ENCODE measurements at places on chromosomes 3 and 15.
A peak's percentile ranks its signal among the peaks of the same experiment; 100 is the strongest.

DNA sequence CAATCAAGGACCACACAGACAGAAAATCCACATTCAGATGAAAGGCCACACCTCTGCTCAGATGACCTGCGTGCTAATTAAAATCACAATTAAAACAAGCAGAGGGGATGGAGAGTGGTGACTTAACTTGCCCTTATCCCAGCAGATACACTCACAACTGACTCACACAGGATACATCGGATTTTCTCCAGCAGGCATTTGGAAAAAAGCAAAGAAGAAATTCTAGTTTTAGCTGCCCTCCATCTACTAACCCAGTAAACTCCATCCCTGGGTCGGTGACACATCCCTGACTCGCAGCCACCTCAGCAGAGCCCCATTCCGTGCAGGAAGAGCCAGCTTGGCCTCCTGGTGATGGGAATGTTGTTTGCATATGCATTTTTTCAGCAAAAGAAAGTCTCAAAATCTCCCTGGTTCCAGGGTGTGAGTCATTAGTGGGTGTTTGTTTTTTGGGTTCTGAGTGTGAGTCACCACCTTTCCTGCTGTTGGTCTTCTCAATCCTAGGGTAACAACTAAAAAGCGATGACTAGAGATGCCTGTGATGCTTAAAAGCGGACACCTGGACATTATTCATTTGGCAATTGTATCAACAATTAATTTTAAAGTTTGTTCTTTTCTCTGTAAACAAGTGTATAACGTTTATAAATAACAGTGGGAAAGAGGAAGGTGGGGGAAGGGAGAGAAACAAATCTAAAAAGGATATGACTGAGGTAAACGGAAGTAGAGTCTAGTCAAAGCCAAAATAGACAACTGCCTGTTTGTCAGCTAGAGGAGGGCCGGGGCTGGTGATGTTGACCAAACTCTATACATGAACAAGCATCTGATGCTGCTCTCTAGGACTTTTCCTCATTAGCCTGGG is 49.8 kb upstream of the SLC4A7 start:
- DNase-seq: peak; percentile 99

DNA sequence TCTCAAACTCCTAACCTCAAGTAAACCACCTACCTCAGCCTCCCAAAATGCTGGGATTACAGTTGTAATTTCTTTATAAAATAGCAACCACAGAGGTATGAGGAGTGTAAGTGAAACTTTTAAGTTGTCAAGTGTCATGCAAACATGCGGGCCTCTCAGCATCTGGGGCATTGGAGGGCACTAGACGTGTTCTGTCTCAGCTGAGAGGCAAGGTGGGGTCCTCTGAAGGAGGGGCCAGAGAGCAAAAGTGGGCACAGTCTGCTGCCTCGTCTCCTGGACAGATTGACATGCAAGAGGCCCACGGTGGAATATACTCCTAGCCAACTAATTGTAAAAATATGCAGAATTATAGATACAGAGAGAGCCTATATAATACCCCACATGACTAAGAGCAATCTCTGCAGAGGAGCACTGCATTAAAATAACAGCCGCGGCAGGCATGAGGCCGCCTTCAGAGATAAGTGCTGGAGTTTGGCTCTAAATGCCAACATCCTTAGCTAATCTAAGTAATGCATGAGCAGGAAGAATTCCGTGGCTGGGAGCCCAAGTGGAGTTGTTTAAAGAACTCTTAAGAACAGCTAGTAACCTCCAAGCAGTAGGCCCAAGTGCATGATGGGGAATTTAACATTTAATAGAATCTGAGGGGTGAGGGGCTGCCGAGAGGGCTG is 87.8 kb upstream of the RNU6-1 start:
- peak; percentile 39 for DNase-seq

DNA sequence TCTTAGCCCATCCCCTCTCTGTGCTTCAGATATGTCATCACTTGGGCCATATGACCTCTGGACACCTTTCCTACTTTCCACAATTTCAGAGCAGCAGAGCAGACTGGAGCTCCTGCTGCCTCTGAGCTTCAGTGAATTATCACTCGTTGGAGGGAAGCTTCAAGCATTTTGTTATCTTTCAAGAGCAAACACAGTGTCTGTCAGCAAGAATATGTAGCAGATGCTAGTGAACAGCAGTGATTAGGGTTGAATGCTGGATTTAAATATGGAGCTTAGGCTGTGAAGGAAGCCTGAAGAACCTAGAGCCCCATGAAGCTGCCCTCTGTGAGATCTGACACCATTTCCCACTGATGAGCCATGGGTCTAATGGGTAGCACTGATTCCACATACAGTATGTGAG is 115.4 kb downstream of the UBE3A start:
- DNase-seq: no peak

GRCh38 chr3:14823910-14824629 is 5.3 kb downstream of the FGD5 start:
- no peak for DNase-seq

DNA sequence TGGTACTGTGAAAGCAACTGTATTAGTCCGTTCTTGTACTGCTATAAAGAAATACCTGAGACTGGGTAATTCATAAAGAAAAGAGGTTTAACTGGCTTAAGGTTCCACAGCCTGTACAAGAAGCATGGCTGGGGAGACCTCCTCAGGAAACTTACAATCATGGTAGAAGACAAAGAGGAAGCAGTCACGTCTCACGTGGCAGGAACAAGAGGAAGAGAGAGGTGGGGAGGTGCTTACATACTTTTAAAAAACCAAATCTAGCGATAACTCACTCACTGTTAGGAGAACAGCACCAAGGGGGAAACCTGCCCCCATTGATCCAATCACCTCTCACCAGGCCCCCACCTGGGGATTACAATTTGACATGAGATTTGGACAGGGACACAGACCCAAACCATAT is 48.9 kb downstream of the IQGAP1 start:
- no peak for DNase-seq

DNA sequence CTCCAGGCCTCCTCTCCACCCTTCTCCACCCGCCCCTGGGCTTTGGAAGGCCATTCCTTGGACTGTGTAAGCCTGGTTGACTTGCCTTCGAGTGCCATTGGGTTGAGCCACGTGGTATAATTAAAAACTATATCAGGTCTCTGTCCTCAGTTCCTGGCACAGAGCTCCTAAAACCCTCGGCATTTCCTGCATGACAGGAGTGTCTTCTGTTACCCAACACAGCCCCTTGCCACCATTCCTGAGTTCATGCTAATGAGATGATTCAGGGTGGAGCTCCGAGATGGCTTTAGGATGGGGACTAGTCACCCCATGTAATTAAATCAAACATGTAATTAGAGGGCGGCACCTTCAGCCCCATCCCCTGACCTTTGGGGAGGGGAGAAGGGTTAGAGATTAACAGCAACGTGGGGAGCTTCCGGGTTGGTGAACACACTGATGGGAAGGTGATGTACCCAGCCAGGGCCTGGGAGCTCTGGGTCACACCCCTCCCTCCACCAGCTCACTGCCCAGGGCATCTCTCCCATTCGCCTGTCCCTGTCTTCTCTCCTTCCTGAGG is 256.4 kb downstream of the FAM43A start:
- no peak for DNase-seq

GRCh38 chr3:38119821-38120692 is 16.9 kb downstream of the ACAA1 start:
- DNase-seq: no peak

- peak; percentile 69 for DNase-seq
Measured at GRCh38 chr3:151228666-151229040, 25.6 kb upstream of the GPR171 start.

- no peak for DNase-seq
Measured at GRCh38 chr3:23496165-23496564, 293.0 kb downstream of the UBE2E2 start.

DNA sequence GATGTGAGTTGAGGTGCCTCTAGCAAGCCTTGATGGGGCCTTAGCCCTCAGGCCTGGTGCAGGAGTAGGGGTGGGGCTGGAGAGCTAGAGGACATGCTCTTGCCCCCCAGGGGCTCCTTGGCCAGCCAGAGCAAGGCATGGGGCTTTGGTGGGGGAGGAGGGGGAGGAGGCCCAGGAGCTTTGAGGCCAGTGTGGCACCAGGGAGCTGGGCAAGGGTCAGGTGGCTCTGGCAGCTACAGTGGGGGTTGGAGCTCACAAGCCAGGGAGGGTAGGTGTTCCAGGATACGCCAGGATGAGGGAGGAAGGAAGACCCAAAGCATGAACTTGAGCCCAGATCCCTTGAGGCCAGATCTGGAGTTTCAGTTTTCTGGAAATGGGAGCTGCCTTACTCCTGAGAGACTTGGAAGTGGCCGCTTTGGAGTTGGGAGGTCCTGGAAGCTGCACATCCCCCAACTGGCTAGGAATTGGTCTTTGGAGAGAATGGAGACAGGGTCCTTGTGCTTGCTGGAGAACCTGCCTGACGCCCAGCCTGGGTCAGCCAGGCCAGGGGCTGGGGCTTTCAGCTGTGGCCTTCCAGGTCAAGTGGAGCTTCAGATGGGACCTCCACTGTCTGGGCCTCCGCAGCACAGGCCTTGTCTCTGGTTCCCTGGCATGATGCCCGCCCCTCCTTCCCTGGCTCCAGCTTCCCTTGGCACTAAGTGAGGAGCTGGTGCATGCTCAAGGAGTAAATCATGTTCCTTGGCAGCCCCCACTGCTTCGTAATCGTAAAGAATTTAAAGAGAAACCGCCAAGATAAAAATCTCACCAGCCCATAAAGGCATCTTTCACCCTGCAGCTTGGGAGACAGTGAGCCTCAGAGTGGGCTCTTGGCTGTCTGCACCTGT is 8.7 kb downstream of the SEMA3F start:
- DNase-seq: peak; percentile 97

DNA sequence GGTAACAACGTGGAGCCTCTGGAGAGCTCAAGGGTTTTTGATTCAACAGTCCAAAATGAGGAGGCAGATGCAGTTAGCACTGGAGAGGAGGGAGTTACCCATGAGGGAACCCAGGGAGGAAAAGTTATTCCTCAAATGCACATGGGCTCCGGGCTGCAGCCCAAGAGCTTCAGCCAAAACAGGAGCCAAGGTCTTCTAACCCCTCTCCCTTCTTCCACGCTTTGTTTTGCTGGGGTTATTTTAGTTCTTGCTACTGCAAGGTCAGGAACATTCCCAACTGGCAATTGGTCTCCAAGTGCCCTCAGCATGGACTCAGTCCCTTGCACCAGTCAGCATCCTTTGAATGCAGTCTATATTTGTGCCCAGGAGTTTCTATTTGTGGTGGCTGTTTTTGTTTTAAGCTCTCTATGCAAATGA is 90.0 kb downstream of the TGFBR2 start:
- DNase-seq: no peak

- DNase-seq: no peak
Measured at GRCh38 chr3:178277605-178278004, 258.6 kb upstream of the KCNMB2 start.

GRCh38 chr3:36944012-36944640 is 728 bp downstream of the TRANK1 start:
- peak; percentile 57 for DNase-seq

GRCh38 chr15:40908095-40908494 is 13.8 kb downstream of the VPS18 start:
- no peak for DNase-seq

- DNase-seq: peak; percentile 74
Measured at GRCh38 chr3:42014921-42015533, 53.1 kb upstream of the ULK4 start.

GRCh38 chr15:94523873-94524272 is 292.5 kb downstream of the MCTP2 start:
- DNase-seq: no peak

- no peak for DNase-seq
Measured at GRCh38 chr3:160725338-160725737, 30.7 kb upstream of the PPM1L start.

DNA sequence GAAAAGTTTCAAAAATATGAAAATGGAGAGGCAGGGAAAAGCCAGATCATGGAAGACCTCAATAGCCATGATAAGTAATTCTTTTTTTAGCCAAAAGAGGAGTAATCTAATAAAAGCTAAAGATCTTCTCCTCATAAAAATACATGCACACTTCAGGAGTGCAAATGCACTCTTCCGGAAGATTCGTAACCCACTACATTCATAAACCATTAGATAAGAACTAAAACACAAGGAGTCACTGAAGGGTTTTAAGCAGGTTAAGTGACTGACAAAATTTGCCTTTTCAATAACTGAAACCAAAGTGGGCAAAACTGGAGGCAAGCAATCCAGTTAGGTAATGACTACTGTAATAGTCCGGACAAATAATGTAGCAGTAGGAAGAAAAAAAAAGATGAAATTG is 46.0 kb downstream of the UBE3A start:
- no peak for DNase-seq

- DNase-seq: no peak
Measured at GRCh38 chr3:52879090-52879489, 18.3 kb downstream of the STIMATE start.

DNA sequence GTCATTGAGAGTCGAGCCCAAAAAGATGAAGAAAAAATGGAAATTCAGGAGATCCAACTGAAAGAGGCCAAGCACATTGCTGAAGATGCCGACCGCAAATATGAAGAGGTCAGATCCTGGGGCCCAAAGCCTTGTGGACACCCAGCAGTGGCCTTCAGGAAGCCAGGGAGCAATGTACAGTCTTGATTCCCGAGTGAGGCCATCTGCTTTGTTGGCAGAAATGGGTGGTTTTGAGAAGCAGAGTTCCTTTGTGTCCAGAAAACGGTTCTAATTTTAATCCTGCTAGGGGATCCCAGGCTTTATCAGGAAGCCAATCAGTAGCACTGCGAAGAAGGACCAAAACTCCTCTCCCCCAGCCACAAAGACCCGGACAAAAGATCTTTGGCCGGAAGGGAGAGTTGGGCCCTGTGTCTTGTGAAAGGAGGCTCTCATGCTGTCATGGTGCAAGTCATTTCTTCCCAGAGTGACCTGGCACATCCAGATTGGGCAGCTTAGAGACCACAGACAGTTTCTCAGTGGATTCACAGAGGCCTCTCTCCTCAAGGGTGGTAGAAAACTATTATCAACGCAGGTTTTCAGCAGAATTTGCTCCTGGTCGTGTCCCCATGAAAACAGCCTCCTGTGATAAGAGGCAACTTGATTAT is 17.1 kb downstream of the TPM1 start:
- no peak for DNase-seq

GRCh38 chr3:81788044-81788443 is 26.6 kb upstream of the GBE1 start:
- no peak for DNase-seq

DNA sequence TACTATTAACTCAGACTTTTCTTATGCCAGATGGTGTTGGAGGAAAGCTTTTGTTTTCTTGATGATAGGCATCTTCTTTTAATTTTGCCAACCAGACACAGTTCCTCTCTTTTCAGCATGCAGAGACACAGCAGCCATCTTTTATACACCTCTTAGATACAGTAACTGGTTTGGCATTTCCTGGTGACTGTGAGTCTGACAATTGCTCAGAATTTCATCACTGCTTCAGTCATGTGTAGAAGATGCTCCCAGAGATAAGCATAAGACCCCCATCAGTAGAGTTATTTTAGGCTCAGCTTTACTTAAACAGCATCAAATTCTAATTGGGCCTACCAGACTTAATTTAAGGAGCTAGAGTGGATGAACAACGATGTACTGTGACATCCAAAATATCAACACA is 779.0 kb downstream of the SQOR start:
- peak; percentile 80 for DNase-seq

DNA sequence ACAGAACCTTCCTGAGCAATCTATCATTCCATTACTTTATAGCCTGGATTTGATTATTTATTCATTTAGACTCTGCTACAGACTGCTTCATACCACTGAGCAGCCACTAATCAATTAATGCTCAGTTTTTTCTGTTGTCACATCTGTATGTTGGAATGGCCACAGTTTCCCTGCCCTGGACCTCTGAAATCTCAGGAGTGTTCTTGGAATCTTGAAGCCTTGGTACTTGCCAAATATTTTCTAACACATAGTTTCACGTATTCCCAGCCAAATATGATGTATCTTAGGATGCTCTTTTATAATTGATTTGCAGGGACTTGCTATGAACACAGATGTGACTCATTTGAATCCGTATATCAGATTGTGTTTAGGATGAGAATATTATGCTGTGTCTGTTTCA is 225.8 kb downstream of the TAFA4 start:
- no peak for DNase-seq
